Activated effector memory CD4-positive, alpha-beta T cell treated with Interleukin-2 at 50 U/mL for 16 hours (primary cell): ENCODE measurements at places on chromosomes 6 and 20.
A peak's percentile ranks its signal among the peaks of the same experiment; 100 is the strongest.

DNA sequence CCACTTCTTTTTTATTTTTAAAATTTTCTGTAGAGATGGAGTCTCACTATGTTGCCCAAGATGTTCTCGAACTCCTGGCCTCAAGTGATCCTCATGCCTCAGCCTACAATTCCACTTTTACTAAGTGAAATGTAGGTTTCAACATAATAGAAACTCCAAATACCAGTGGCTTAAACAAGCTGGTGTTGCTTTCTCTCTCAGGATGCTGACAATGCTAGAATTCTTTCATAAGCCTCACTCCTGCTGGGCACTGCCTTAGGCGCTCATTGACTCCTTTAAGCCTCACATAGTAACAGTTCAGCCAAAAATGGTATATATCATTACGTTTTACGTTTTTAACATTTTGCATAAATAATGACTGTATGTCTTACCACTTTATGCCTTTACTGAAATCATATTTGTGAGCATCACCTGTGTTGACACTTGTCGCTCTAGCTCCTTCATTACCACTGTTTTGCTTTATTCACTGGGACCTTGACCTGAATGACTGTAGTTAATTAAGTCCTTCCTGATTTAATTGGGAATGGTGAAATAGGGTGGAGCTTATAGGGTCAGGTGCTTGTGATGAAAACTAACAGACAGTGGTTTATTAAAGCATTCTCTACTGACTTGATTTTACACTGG lies 3.9 kb upstream of the CST9 start:
- DNase-seq, result no peak

GRCh38 chr6:45423111-45423823 lies 45.5 kb upstream of the SUPT3H start:
- DNase-seq, result peak; percentile 16

DNA sequence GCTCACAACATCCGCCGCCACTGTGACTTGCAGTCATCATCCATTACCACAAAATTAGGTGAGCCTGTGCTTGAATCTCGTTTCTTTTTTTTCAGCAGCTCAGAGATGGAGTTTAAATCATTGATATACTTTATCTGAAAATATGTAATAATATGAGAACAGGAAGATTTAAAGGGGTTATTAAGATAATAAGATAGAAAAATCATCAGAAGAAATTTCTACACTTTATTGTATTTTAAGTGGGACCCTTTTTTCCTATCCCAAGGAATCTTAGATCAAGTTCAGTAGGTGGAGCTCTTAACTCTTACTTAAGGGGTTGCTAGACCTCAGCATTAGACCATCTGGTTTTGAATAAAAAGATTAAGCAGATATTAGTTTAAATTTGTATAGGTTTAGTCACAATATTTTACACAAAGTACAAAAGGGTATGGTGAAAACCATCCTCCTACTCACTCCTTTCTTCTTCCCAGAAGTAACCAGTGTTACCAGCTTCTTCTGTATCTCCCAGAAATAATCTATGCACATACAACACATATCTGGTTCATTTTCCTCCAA lies 9.4 kb upstream of the NCOA7 start:
- DNase-seq, result no peak

- DNase-seq, result no peak
These were observed 3.9 kb downstream of the PTPRK start for GRCh38 chr6:128516514-128516898.

- no peak for DNase-seq
These were observed 292.6 kb upstream of the MARCKS start for GRCh38 chr6:113564371-113565171.

- DNase-seq, result no peak
These were observed 8.1 kb upstream of the OCSTAMP start for GRCh38 chr20:46558511-46558959.

- DNase-seq, result no peak
These were observed 115.4 kb downstream of the JPH2 start for GRCh38 chr20:44071526-44072111.

- DNase-seq, result no peak
These were observed 102.2 kb upstream of the SASH1 start for GRCh38 chr6:148240461-148240840.

DNA sequence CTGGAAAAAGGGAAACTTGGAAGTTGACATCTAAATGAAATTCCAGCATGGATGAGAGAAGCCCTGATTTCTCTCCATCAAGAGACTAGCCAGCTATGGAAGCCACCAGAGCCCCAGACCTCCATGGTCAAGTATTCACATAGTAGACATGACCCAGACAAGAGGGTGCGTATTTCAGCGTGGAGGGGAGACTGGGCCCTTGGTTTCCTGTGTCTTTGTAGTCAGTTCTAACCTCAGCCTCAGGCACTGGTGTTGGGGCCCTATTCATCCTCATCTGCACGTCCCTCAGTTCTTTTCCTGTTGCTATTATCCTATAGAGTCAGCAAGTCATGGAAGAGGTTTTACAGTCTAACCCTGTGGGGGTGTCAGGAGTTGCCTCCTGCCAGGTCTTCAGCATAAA lies 12.5 kb downstream of the GNL1 start:
- no peak for DNase-seq

DNA sequence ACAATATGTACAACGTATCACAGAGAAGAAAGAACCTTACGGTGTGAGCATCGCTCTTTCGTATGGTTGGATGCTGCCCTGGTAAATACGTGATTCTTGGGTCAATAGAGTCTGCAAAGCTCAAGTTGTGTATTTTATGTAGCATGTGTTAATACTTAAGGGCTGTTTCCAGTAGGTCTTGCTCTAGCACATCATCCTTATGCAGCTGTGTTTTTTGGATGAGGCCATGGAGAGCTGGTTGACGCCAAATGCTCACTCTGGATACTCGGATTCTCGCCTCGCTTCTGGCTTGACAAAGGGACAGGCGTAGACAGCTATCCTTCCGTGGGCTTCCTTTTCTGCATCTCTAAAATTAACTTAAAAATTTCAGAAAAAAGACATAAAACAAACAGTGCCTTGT lies 38.9 kb downstream of the SNRNP48 start:
- DNase-seq, result no peak

DNA sequence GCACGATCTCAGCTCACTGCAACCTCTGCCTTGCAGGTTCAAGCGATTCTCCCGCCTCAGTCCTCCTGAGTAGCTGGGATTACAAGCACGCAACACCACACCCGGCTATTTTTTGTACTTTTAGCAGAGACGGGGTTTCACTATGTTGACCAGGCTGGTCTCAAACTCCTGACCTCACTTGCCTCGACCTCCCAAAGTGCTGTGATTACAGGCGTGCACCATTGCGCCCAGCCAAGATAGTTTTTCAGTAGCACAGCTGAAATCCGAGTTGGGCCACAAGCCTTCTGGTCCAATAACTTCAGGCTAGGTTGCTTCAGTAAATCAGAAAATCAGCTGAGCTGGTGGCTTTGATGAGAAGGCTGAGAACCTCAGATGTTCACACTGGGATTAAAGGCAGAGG lies 65.7 kb downstream of the TRAM2 start:
- DNase-seq, result no peak

DNA sequence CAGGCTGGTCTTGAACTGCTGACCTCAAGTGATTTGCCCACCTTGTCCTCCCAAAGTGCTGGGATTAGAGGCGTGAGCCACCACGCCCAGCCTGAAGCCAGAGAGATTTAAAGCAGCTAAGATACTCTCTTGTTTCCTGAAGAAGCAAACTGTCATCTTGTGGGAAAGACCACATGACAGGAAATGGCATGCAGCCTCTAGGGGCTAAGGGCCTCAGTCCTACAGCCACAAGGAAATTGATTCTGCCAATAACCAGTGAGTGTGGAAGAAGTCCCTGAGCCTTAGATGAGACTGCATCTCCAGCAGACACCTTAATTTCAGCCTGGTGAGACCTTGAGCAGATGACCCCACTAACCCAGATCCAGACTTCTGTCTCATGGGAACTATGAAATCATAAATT lies 40.9 kb downstream of the KIZ start:
- DNase-seq, result no peak

DNA sequence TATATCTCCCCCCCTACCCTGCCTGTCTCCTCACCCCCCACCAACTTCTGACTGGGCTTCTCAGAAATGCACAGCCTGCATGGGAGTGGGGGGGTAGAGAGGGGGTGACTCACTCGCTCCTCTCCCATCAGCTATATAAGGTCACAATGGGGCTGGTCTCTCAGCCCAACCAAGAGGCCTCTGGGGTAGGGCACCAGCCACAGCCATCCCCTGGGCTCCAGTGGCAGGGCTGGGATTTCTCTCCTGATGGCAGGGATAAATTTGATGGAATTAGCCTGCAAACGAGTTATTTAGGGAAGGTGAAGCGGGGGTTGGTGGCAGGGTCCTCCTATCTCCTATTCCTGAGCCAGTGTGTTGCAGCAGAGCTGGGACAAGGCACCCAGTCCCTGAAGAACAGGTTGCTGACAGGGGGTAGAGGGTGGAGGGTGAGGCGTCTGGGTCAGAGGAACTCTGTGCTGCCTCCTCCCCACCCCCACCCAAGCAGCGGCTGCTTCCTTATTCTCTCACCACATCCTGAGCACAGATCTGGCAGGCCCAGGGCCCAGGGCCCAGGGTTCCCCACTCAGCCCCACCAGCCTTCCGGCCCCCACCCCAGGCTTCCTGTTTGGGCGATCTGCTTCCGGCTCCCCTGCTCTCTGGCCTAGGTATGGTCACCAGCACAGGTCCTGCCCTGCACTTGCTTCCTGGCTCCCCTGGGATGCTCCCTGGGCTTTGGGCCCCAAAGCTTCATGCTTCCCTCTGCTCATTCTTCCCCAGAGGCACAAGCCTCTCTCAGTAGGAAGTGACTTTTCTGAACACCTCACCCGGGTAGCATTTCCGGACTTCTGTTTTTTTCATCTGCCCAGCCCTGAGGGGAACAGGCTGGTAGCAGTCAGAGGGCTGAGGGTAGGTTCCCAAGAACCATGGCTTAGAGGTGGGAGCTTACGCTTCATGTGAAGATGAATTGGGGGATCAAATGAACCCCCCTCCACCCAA lies 4.0 kb downstream of the PPP1R18 start:
- peak; percentile 91 for DNase-seq

- DNase-seq, result no peak
These were observed 631.8 kb upstream of the NOX3 start for GRCh38 chr6:156087487-156087886.

GRCh38 chr6:154329350-154330170 lies 27.0 kb downstream of the IPCEF1 start:
- DNase-seq, result no peak

DNA sequence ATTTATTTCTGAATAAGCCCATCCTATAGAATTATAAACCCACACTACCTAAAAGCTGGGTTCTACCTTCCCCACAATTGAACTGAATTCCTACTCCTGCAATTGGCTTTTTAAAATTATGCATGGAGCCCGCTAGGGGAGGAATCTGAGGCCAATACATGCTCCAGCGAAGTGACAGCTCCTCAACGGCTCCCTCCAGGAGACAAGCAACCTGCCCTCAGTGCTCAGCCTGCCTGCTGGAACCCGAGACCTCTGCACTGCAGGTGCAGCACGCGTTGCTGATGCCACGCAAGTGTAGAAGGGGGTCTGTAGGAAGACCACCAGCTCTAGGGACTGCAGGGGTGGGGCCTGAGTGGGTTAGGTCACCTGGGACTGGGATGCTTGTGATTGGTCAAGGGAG lies 170.2 kb upstream of the CDYL start:
- DNase-seq, result no peak

- no peak for DNase-seq
These were observed 246.5 kb downstream of the ERMARD start for GRCh38 chr6:169997930-169998218.

DNA sequence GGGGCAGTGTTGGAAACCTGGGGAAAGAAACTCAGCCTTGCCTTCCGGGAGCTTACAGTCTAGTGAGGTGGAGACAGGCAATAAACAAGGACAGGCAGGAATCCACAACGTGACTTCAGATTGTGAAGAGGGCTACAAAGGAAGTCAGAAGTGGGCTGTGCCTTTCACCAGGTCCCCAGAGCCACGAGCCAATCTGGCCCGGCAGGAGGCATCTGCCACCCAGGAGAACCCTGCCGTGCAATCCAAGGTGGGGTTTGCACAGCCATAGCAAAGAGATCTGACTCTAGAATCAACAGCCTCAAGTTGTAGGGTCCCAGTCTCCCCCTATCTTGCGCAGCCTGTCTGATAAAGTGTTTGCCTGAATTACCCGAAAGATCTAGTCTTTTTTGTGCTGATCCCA lies 5.5 kb downstream of the SLC32A1 start:
- no peak for DNase-seq

DNA sequence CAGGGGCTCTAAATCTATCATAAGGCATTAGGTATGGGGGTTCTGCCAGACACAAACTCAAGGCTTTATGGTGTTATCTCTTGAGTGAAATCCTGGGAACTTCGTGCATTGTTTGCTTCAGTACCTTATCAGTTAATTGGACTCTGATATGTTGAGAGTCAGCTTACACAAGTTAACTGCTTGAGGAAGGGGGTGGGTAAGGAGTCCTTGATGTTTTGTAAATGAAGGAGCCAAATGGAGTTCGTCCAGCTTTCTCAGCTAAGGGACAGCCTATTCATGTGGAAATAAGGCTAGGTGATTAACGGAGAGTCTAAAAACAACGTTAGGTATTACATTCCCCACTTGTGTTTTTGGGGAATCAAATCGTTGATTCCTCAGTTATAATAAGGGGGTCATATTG lies 157.4 kb downstream of the TRIM27 start:
- no peak for DNase-seq

GRCh38 chr6:73520688-73521350 lies at the start of gene EEF1A1:
Gene EEF1A1 (minus strand): TSS chr6:73521032. CDS start chr6:73520026, 1,006 bp downstream.
- DNase-seq, result peak; percentile 99

GRCh38 chr20:5481872-5482271 lies 165.1 kb upstream of the PROKR2 start:
- DNase-seq, result no peak

DNA sequence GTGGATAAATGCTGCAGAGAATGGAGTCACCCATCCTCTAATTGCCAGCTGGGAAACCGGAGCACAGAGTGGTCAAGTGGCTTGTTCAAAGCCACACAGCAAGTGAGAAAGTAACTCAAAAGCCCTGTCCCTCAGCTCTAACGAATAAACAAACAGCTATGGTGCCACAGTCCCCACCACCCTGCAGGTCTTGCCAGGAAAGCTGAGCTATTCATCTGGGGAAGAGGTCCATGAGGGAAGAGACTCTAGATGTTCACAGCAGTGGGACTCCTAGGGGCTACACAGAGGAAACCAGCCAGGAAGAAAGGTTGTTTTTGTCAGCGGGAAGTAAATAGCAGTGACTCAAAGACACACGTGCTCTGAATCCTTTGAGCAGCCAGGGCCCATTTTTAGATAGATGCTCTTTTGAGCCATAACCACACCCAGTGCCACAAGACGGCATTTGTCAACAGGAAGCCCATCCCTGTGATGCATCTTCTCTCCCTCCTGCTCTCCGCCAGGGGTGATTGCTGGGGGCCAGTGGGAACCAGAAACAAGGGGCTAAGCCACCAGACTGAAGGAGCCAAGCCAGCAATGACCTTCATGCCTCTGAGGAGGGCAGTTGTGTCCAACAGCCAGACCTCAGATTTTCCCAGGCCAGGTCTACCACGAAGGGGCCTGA lies 32.4 kb upstream of the TCP11 start:
- DNase-seq, result no peak

- DNase-seq, result no peak
These were observed 199.7 kb downstream of the SOD2 start for GRCh38 chr6:159493231-159493897.
